MG63 (cell line): ENCODE measurements at places on chromosomes 2 and 18. TPM values are rescaled to one million over a fixed set of nuclear protein-coding genes. Genes with fewer than 3 reads are reported as not detected.

The TMEFF2 gene
- total RNA-seq, result 2.2 and 3.0 TPM in 2 replicates

The GLI2 gene
- 0.47 and 1.3 TPM in 2 replicates for total RNA-seq

The EVA1A gene
- 47.2 and 48.6 TPM in 2 replicates for total RNA-seq

The RAB1A gene
- 62.5 and 85.1 TPM in 2 replicates for total RNA-seq

The ANKRD62 gene
- not detected in 2 replicates for total RNA-seq

The DUSP2 gene
- total RNA-seq, result 4.9 and 8.7 TPM in 2 replicates

The FAM117B gene
- total RNA-seq, result 0.40 and 1.2 TPM in 2 replicates

The ADCY3 gene
- 6.7 and 6.9 TPM in 2 replicates for total RNA-seq

The STAT1 gene
- total RNA-seq, result 143 and 165 TPM in 2 replicates

The UGT1A3 gene
- not detected in 2 replicates for total RNA-seq

The MPHOSPH10 gene
- total RNA-seq, result 12.5 and 44.0 TPM in 2 replicates

The SERPINB3 gene
- not detected in 2 replicates for total RNA-seq

The REG3G gene
- total RNA-seq, result not detected in 2 replicates

DNA sequence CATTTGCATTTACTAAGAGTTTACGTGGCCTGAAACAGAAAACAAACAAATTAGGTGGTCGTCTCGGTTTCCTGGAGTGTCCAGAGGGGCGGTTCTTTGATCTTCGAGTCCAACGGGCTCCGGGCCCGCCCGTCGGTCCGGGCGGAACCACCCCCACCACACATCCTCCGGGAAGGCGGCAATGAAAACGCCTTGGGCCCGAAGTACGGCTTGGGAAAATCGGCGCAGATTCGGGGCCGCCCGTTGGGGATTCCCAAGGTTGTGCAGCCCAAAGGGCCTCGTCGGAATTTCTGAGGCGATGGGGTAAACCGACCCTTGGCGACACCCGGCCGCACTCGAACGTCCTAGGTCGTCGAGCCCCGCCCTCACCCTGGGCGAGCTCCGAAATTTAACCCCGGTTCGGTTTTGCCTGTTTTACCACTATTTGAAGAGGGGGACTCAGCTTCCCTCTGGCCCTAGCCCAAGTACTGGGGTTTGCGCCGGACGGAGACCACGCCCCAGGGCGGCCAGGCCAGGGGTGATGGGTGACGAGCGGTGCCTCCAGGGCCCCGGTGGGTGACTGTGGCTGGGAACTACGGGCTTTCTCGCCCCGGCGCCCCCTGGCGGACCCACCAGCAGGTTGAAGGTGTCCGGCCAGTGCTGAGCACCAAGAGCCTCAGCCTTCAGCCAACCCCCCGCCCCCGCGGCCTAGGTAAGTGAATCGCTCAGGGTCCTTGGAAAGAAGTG is 1.9 kb upstream of the CFAP53 start:
- peak; percentile 68 for DNase-seq

GRCh38 chr2:149278161-149278871 is 52.1 kb upstream of the LYPD6 start:
- DNase-seq, result no peak

- DNase-seq, result no peak
Observed at GRCh38 chr2:37020212-37020886, 54.0 kb upstream of the STRN start.

DNA sequence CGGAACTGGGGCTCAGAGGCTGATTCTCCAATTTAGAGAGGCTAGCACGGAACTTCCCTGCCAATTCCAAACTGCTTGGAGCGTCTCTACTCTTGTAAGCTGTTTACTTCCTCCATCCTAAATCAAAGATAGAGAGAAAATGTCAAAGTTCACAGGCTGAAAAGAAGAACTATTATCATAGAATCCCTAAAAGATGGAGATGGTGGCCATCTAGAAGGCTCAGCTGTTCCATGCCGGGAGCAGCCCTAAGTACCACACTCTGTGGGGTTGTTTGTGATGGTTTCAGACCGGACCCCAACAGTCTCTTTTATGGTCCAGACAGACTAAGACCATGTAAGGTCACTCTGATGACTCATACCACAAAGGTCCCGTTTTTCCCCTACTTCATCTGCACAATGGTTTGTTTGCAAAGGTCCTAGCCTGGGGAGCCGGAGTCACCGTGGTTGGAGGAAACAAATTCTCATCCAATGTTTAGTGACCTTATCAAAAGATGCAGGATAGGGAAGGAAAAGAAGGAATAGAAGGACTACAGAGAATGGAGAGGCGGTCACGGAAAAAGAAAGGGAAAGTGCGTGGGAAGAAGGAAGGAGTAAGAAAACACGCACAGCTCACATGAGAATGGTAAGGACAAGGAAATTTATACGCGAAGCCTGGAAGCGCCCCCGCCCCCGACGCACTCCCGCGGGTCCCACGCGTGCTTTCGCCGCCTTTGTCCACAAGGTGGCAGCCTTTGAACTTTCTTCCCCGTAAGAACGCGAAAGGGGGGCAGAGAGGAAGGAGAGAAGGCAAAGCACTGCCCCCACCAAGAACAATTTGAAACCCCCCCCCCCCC is 453 bp upstream of the ANTXR1 start:
- no peak for DNase-seq

- DNase-seq, result no peak
Observed at GRCh38 chr2:157874348-157874747, 1.8 kb downstream of the ACVR1 start.

GRCh38 chr18:21314724-21315123 is 72.7 kb downstream of the GREB1L start:
- DNase-seq, result no peak

DNA sequence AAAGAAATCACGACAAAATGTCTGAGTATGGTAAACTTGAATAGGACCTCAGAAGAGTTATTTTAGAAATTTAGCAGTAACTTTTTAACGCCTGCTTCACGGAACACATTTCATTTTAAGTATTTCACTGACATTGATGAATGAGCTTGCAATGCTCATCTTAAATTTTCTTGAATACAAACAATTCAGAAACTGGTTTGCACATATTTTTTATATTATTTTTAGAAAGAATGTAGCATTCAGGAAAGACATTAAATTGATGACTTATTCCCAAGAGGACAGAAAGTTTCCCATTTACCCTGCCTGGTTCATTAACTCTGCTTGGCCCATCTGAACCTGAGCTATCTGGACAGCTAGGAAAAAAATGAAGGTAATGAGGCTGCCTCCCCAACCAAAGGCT is 89.3 kb downstream of the MBD2 start:
- DNase-seq, result no peak

DNA sequence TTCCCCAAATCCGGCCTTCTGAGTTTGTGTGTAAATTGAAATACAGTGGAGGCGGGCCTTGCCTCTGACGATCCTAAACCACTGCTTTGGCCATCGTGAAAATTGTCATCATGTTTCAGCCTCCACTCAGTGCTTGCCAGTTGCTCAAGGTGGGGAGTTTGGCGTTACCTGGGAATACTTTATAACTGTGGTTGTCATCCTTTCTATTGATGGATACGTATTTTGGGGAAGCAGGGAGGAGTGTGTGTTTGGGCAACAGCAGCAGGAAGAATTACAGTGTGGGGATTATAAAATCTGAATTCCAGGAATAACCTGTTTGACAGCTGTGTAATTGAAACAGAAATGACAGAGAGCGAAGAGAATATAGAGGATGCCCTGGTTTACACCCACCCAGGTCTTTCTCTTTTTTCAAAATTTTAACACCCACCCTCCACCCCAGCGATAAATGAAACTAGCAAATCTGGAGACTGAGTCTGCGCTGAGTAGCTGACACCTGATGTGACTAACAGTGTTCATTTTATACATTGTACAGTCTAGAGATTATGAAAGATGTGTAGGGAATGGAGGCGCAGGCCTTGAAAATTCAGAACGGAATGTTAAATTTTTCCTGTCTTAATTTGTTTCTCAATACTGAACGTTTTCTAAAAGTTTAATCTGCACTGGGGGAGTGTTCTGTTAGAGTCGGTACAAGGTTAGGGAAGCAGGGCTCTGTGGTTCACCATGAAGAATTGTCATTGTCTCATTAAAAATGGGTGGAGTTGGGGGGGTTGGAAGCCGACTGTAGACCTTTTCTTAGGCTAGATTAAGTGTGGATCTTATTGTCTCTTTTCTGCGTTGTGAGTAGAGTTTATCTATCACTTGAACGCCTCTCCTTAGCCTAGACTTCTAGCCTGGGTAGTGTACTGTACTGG is 1.6 kb downstream of the MAP4K4 start:
- no peak for DNase-seq

DNA sequence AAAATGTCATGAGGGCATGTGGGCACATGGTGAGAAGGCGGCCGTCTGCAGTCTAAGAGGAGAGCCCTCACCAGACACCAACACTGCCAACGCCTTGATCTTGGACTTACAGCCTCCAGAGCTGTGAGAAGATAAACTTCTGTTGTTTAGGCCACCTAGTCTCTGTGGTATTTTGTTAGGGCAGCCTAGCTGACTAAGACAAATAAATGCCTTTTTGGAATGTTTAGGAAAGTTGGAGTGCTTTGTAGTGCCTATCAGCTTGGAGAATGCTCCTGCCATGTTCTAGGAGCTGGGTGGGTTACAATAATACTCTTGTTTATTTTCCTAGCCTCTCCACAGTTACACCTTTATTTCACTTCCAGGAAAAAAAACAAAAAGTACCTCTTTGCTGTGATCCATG is 92.0 kb downstream of the SPP2 start:
- no peak for DNase-seq

- DNase-seq, result no peak
Observed at GRCh38 chr18:54926593-54927325, 32.5 kb downstream of the CCDC68 start.

GRCh38 chr2:241507430-241508239 is 749 bp downstream of the STK25 start:
- DNase-seq, result peak; percentile 62

DNA sequence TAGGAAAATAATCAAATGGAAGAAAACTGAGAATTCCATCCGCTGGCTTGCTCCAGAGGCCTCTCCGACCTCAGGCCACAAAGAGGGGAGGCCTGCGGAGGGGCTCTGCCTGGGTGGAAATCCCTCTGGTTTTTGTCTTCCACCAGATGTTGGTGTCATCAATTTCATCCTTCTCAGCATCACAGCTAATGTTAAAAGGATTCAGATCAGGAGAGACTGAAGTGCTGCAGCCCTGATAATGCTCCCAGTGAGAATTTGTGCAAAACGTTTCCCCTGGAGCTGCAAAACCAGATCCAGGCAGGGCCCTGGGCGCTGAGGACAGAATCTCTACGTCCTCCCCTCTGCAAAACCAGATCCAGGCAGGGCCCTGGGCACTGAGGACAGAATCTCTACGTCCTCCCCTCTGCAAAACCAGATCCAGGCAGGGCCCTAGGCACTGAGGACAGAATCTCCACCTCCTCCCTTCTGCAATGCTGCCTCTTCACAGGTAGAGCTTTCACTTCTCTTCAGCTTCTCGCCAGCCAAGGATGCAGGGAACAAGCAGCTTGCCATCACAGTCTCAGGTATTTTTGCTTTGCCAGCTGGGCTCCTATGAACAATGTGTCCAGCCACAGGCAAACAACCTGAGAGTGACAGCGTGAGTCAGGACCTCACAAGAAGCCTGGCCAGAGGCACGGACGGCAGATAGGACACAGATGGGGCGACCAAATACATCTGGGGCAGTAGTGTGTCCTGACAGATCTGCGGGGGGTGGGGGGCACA is 81.2 kb downstream of the TMEM18 start:
- DNase-seq, result no peak

DNA sequence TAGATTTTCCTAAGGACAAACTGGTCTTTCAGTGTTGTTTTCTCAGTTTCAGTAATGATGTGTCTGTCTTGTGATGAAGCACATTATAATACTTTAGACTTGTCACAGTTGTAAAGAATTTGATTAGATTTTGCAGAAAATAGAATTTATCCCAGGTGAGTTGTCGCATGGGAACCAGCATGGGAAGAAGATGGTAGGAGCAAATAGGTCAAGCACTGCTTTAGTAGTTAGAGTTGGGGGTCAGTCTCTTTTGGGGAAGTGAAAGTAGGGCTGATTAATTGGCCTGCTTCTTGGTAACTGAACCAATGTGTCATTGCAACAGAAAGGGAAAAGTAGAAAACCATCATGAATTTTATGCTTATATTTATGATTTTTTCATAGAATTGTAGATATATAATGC is 153.2 kb upstream of the MYO3B start:
- no peak for DNase-seq

DNA sequence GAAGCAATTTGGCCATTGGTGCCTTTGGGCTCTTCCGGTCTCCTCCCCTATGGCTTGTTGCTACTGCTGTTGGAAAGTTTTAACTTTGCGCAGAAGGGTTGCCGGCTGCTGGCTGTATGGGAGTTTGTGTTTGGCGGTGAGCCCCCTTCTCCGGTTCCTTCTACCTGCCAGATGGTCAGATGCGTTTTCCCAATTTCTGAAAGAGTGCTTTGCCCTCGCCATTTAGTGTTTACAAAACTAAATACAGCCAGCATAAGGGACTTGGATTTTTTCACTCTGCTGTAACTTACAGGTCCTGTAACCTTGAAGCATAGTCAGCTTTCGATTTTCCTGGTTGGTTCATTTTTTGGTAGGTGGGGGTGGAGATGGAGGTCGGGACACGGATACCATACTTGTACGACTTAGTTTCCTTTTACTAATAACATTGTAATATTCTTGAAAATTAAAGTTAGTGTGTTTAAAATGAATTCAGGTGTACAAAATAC is 604 bp downstream of the COQ10B start:
- no peak for DNase-seq

GRCh38 chr2:46131-46470 is 204 bp downstream of the FAM110C start:
- DNase-seq, result no peak

GRCh38 chr2:75582840-75583239 is 22.1 kb upstream of the EVA1A start:
- no peak for DNase-seq

GRCh38 chr2:160417745-160418397 is 75.7 kb downstream of the RBMS1 start:
- DNase-seq, result peak; percentile 71

- DNase-seq, result no peak
Observed at GRCh38 chr2:209940936-209941335, 61.5 kb upstream of the RPE start.

GRCh38 chr2:194721227-194721626 is 935.8 kb upstream of the SLC39A10 start:
- DNase-seq, result no peak

DNA sequence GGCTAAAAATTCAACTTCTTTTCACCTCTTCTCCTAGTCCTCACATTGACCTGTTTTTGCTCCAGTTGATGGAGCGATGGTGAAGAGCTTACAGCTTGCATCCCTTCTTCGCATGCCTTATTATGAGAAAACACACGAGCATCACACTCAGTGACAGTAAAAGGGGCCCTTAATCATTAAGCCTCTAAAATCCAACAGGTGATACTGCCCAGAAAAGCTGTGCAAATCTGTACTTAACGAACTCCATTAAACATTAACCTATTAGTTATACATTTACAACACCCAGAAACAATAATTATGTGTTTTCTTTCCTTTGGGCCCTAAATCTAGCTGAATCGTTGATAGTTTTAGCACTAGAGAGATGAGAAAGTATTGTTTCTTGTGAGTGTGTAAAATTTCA is 54.8 kb downstream of the LAMA1 start:
- DNase-seq, result no peak

DNA sequence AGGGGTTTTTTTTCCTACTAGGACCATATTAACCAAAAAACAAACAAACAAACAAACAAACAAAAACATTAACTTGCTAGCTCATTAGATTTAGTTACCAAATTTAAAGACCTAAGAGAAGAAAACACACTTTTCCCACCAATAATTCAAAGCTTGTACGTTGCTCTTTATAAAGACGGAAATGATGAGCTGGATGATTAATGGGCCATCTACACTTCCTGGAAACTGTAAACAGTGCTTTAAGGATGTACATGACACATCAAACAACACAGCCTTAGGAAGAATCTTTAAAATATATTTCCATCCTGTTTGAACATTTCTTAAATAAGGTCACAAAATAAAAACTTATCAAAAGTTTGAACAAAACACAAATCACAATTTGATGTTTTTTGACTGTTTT is 982 bp downstream of the BMP10 start:
- DNase-seq, result no peak

- DNase-seq, result no peak
Observed at GRCh38 chr2:127434515-127434914, 16.3 kb downstream of the PROC start.
